Osteocyte (in vitro differentiated cells): ENCODE measurements at places on chromosomes 11 and 22. TPM values are rescaled to one million over a fixed set of nuclear protein-coding genes. Genes with fewer than 3 reads are reported as not detected.

Gene MFRP
- total RNA-seq = not detected in 2 replicates

Gene NRXN2
- 2.6 and 2.7 TPM in 2 replicates for total RNA-seq

Gene B4GALNT4
- total RNA-seq = 61.0 and 63.3 TPM in 2 replicates

Gene TREH
- total RNA-seq = not detected in 2 replicates

GRCh38 chr11:6574816-6575715 is 28.4 kb downstream of the RRP8 start:
- DNase-seq = no peak

GRCh38 chr22:39563571-39564428 is 6.8 kb upstream of the CACNA1I start:
- DNase-seq = no peak

DNA sequence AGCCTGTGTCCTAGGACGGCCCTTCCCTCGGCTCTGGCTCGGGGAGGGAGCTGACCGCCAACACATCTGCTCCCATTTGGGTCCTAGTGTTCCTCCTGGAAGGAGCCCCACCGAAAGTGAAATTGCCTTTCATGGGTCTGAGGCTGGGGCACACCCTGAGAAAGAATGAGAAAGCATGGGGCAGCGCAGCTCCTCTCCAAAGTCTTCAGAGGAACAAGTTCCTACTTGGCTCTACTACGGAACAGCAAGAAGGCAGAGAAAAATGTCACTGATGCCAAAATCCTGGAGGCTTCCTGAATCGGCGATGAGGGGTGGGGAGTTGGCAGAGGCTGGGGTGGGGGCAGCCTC is 41.5 kb upstream of the MYEOV start:
- DNase-seq = no peak

DNA sequence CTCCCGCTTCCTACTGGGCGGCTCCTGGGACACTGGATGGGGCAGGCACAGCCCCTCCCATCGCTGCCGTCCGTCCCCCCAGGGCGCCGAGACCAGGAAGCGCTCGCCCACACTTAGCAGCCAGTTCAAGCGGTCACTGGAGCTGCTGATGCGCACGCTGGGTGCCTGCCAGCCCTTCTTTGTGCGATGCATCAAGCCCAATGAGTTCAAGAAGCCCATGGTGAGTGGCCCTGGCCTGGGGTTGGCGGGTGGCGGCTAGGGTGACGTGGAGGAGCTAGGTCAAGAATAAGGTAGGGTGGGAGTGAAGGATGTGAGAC is 44.6 kb downstream of the MYO7A start:
- no peak for DNase-seq

DNA sequence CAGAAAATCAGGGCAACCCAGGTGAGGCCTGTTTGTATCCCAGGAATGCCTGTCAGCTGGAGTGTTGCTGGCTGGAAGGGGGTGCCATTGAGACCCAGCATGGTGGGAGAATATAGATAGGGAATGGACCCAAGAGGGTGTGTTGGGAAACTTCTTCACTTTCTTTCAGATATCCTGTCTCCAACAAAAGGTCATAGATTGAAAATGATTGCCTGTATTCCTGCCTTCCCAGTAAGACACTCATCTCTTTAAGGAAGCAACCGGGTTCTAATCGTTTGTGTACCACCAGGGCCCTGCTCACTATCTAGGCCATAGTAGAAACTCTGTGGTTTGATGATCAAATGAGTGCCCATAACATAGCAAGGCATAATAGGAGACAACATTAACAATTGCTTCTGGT is at the start of gene OR51I1:
OR51I1 (minus strand) TSS at position 101 of the 400 bp plus-strand sequence; CDS start at position 101, 0 bp downstream.
- DNase-seq = no peak

GRCh38 chr11:84383576-84383975 is 1097.4 kb upstream of the CCDC90B start:
- DNase-seq = no peak

DNA sequence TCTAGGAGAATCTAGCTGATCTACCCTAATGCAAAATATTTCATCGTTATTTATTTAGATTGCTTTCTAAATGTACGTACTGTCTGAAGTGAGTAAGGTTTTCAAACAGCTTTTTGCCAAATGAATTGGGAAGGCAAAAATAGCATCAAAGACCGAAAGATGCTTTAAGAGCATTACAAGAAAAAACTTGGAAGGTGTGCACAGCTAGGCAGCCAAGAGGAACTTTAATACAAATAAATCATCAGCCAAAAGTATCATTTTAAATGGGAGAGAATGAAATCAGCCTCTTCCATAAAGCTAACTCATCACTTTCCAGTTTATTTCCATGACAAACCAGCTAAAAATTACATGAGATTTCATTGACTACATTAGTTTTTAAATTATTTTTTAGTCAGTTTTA is 30.2 kb upstream of the CFAP300 start:
- DNase-seq = no peak
